ENCODE measurements at places on chromosomes 13 and 19.

DNA sequence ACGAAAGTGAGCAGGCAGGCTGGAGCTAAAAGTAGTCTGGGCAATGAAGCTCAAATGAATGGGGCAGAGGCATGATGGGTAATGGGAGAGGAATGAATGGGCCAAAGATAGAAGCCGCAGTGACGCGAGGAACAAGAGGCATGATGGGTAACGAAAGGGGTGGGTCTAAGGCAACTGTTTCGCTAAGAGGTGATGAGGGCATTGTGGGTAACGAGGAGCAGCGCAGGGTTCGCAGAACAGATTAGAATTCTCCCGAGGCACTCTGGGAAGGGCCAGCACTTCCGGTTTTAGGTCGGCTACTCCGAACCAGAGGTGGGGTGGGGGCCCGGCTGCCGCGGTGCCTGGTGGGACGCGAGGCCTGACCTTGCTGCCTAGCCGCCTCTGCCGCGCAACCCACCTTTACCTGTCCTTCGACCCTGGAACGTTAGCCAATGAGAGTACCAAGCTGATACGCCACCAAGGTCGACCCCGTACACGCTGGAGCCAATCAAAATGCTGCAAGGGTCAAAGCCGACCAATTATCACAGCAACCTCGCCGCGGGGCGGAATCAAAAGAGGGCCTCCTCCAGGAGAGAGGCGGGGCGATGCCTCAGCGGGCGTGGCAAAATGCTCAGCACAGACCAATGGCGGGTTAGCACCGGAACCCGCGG, 563 bp upstream of the TOMM40 start:
- DNase-seq: peak; percentile 99

GRCh38 chr13:36959456-36960116, 39.5 kb upstream of the SMAD9 start:
- DNase-seq: no peak

DNA sequence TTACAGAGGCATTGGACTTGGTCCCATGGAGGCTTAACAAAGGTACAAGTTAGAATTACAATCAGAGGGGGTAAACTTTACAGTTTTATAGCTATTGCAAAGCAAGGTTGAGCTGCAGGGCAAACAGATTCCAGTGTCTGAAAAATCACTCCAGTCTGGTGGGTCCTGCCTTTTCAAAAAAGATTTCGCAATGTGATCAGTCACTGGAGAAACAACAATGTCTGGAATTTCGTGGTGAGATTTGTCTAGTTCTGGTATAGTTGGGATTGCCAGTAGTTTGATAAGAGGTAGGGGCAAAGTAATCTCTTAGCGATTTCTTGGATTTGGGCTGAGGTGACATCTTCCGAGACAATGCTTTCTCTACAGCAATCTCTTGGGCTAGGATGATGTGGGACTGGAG, 1198.2 kb upstream of the PCDH9 start:
- peak; percentile 14 for DNase-seq

- DNase-seq: no peak
Measured at GRCh38 chr19:372306-372890, 27.8 kb upstream of the MIER2 start.

- peak; percentile 37 for DNase-seq
Measured at GRCh38 chr13:101649488-101650126, 197.1 kb downstream of the ITGBL1 start.

- DNase-seq: no peak
Measured at GRCh38 chr13:50198508-50198907, 183.3 kb downstream of the KCNRG start.

- DNase-seq: no peak
Measured at GRCh38 chr19:1769645-1769985, 16.3 kb downstream of the ONECUT3 start.

DNA sequence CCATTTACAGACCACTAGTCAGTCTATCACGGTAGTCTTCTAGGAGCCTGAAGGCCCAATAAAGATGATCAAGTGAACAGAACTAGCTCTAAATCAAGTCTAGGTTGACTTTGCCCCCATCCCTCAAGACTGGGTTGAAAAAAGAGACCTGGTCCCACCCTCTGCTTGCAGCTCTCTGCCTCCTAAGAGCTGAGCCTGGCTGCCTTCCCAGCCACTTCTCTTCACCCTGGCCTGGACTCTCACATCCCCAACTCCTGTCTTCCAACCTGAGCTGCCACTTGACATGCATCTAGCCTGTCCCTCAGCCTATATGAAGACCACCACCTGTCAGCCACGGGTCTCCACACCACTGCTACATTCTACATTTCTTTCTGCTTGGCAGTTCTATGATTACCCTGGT, 99.6 kb downstream of the FOXO1 start:
- DNase-seq: no peak

DNA sequence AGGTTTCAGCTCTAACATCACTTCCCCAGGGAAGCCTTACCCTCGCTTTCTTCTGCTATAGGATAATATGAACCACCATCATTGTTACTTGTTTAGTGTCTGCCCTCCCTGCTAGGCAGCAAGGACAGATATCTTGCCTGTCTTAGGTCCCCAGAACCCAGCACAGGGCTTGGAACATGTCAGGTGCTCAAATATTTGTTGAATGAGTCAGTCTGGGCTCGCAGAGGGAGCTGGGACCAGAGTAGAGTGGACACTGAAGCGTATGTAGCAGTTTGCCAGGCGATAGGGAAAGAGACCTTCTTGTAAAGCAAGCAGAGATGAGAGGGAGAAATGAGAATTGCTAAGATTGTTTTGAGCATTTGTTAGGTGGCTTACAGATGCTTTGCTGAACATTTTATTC, 11.7 kb downstream of the BCKDHA start:
- peak; percentile 30 for DNase-seq

GRCh38 chr13:44410328-44410859, 36.8 kb downstream of the SERP2 start:
- no peak for DNase-seq

GRCh38 chr13:114063545-114064449, 68.6 kb downstream of the RASA3 start:
- DNase-seq: no peak

DNA sequence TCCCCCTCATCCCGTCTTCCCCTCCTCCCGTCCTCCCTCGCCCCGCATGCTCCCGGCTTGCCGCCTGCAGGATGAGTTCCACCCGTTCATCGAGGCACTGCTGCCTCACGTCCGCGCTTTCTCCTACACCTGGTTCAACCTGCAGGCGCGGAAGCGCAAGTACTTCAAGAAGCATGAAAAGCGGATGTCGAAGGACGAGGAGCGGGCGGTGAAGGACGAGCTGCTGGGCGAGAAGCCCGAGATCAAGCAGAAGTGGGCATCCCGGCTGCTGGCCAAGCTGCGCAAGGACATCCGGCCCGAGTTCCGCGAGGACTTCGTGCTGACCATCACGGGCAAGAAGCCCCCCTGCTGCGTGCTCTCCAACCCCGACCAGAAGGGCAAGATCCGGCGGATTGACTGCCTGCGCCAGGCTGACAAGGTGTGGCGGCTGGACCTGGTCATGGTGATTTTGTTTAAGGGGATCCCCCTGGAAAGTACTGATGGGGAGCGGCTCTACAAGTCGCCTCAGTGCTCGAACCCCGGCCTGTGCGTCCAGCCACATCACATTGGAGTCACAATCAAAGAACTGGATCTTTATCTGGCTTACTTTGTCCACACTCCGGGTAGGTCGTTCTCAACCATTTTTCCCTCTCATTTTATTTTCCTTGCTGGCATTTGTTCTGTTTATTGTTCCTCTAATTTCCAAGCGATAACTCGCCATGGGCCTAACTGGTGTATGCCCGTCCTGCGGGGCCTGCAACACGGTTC, 29.8 kb downstream of the NFIX start:
- DNase-seq: no peak

DNA sequence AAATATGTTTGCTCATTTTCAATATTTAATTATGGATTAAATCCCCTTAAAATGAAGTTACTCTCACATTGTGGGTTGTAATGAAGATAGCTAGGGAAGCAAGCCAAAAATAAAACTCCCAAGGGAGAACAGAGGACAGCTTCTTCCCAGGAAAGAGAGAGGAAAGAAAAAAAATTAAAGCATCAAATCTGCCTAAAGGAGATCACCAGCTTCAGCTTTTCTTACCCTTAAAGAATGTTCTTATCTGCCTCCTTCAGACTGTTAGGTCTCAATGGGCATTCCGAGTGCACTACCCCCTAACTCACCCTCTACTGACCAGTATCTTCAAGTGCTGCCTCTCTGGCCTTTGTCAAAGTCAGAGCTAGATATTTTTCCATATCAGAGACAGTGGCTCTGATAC, 55.2 kb downstream of the XPO4 start:
- DNase-seq: no peak

GRCh38 chr13:72620874-72621273, 106.6 kb downstream of the MZT1 start:
- no peak for DNase-seq

- no peak for DNase-seq
Measured at GRCh38 chr19:17394891-17395415, 957 bp upstream of the CCDC194 start.

DNA sequence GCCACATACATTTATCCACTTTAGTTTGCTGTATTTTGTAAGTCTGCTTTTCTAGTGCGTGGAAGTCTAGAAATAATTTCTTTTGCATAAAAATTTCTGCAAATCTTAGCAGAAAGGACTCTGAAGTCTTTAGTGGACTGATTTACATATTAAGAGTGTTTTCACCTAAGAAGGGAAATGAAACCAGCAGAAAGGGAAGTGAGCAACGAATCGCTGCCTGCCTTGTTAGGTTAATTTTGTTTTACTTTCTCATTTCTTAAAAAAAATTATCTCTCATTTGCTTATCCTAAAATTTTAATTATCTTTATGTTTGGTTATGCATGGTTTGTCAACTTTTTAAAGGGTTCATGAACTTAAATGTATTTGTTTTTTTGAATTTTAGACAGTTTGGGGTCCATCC, 767 bp upstream of the GPR18 start:
- no peak for DNase-seq

GRCh38 chr13:54884682-54885081, 1856.1 kb downstream of the OLFM4 start:
- no peak for DNase-seq

GRCh38 chr13:71621174-71622124, 245.6 kb downstream of the DACH1 start:
- DNase-seq: no peak

DNA sequence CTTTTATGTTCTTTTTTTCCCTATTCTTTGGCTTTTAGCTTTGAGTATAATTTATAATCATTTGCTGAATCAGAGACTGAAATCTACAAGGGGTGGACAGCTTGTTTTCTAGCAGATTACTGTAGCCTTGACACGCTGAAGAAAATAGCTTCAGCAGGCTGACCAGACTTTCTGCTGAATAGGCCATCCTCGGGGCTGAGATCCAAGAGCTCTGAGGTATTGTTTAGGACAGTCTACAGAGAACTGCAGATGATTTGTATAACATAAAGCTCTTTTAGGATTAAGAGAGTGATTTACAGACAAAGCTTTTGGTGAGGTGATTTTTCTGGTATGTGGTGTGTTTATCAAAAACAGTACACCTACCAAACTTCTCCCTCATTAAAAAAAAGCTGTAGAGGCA, 16.8 kb downstream of the POLR1D start:
- DNase-seq: no peak

DNA sequence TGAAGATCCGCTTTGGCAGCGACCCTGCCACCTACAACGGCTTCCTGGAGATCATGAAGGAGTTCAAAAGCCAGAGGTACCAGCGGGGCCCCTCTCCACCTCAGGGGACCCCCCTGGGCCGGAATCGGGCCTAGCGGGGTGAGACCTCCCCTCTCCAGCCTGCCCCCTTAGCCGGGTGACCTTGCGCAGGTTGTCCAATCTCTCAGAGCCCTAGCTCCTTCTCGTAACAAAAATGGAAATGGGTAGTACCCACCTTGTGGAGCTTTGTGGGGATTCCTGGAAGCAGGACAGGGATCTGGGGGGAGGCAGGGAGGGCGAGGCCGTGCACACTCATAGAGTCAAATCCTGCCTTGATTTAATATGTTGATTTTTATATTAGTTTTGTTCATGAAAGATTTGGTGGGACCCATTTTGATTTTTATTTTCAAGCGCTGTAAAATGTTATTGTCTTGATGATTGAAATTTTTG, 658 bp downstream of the SIN3B start:
- DNase-seq: no peak

GRCh38 chr13:89940383-89940782, 1407.1 kb upstream of the MIR17HG start:
- no peak for DNase-seq

GRCh38 chr19:54379187-54379678, 14.5 kb upstream of the LAIR1 start:
- DNase-seq: no peak

- DNase-seq: no peak
Measured at GRCh38 chr19:35671818-35672217, 5.5 kb downstream of the UPK1A start.

DNA sequence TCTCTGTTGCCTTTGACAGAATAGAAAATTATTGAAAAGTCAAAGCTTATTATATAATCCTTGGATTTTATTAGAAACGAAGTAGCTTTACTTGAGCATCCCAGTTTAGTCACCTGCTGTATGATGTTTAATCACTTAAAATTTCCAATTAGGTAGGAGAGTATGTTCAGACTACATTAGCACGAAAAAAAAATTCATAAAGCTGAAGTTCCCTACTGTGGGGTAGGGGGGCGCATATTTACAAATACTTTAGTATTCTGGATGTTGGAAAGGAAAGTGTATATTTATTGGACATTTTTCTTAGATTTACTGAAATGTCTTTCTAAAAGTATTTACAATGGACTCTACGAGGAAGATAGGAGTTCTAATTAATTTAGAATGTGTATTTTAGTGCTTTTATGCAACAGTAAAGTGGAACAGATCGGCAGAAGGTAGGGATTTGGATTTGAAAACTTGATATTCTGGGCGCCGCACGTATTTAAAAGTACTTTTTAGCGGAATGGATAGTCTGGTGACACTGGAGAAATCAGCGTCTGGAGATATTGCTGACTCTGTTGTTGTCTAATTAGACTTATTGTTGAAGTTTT, 1.9 kb downstream of the CDK8 start:
- peak; percentile 1 for DNase-seq

All from HTR-8/SVneo (cell line).